ENCODE measurements at places on chromosomes 1 and 21.

DNA sequence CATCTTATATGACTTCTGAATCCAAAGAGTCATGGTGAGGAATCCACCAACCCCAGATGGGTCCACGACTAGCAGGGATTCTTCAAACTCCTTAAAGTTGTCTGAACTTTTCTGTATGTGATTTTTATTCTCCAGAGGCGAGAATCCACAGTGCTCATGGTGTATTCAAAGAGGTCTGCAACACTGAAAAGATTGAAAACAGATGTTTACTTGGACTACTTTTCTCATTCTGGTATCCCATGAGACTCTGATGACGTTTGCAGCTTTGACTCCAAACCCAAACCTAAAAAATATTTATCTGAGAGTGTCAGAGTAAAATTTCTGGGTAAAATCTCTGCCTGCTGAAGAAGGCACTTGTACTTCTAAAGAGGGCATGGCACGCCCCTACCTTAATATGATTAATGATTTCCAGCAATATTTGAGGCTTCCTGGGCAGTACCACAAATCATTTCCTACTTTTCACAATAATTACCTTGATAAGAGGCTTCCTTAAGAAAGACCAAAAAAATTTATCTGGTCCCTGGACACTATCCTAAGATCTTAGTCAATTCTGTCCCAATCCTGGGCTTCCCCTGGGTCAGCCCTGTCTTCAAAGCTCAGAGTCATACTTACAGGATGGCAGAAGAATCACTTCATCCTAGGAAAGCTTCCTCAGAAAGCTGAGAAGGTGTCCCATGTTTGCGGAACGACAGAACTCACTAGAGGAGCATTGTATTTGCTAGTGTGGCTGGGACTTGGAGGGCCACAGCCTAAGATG lies 76.5 kb upstream of the MAP10 start:
- no peak for DNase-seq

- no peak for DNase-seq
Observed at GRCh38 chr1:167795810-167796740, 74.3 kb downstream of the MPZL1 start.

DNA sequence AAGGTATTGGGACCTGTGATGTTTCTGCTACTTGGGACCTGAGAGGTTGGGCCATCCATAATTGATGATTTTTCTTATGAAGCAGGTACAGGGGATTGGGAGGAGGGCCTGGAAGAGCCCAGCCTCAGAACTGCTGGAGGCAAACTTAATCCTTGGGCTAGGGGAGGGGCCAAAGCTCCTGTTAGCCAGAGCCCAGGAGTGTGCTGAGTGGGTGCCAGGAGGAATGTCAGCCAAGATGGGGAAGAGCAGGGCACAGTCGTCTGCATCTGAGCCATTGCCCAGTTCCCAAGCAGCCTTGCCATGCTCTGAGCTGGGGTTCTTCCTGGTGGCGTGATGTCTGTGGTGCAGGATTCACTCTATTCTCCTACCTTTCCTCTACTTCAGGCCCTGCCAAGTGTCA lies 5.8 kb downstream of the MAPKAPK2 start:
- DNase-seq, result no peak

- DNase-seq, result peak; percentile 83
Observed at GRCh38 chr1:2049718-2050431, at the start of gene PRKCZ. Gene PRKCZ, plus strand, starts transcription at chr1:2050411. Its CDS starts 220 bp downstream, at chr1:2050631.

DNA sequence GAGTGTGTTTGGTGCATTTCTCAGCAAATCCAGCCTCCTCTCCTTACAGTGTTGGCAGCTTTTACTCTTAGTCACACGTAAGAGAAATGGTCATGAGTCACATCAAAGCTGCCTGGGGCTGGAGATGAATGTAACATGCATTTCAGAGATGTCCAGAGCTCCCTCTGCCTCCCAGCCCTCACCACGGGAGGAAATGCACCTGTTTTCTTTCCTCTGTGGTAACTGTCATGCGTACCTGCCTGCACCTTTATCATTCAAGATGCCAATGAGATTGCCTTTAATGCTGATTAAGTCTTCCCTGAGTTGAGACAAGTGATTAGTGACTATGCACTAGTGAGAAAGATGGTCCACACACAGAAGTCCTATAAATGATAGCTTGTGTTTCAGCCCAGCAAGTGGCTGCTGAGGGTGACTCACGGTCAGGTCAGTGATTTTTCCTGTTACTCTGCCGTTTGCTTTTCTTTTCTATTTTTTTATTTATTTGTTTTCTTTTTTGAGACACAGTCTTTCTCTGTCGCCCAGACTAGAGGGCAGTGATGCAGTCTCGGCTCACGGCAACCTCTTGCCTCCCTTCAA lies 277.3 kb upstream of the FMN2 start:
- peak; percentile 93 for DNase-seq

Data from Caki2 (cell line).